ENCODE measurements at places on chromosomes 6 and 20.

GRCh38 chr20:6877633-6878032 is 110.1 kb downstream of the BMP2 start:
- no peak for DNase-seq
- no peaks in the 10 kb centered on the region for H3K4me1 ChIP-seq
- no peaks in the 10 kb centered on the region for H3K27me3 ChIP-seq
- no peaks in the 10 kb centered on the region for H3K36me3 ChIP-seq

- peaks cover 8% of the 10 kb centered on the region for H3K27me3 ChIP-seq
- H3K27ac ChIP-seq = peak overlapping the region; percentile 88
- H3K4me1 ChIP-seq = peaks cover 19% of the 10 kb centered on the region
Measured at GRCh38 chr6:155050311-155050710, 55.2 kb downstream of the TIAM2 start.

DNA sequence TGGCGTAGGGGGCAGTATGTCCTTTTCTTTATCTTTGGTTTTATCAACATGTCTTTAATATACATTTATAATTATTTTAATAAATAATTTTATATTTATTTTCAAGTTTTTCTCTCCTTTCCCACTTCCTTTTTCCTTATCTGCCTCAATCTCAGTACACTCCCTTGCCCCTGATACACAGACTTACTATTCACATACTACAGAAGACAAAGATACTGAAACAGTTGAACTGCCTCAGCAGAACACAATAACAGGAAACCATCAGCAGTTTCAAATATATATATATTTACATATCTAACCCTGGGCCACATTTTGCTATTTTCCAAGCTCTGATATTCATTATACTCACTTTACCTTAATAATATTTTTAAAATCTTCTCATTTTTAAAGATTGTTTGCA is 19.8 kb downstream of the IBTK start:
- peaks cover 5% of the 10 kb centered on the region for H3K4me1 ChIP-seq
- DNase-seq = no peak
- H3K4me3 ChIP-seq = no peak overlapping the region
- H3K27me3 ChIP-seq = no peaks in the 10 kb centered on the region
- H3K36me3 ChIP-seq = peaks cover 32% of the 10 kb centered on the region

DNA sequence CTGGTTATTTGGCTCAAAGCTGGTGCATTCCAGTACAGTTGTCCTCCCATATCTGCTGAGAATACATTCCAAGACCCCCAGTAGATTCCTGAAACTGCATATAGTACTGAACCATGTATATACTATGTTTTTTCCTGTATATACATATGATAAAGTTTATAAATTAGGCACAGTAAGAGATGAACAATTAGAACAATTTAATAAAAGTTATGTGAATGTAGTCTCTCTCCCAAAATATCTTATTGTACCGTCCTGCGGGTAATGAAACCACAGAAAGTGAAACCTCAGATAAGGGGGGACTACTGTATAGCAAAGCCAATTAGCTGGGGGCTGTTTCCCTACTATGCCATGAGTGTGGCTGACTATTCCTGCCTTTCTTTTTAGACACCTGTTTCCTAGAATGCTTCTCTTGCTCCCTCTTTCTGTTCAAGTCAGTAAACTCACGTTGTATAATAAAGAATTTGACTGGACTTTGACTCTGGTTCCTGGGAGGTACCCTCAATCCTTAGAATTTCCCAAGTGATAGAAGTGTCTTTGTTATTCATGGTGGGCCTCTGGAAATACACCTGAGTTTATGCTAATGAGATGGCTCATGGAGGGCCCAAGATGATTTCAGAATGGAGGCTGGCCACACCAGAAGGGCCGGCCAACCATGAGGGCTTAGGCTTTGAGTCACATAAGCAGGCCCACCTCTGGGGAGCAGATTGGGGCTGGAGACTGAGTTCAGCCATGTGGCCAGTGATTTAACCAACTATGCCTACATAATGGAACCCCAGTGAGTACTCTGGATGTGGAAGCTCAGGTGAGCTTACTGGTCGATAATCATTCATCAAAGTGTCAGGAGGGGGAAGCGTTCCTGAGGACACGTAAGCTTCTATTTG is 689 bp upstream of the BLOC1S5 start:
- H3K27ac ChIP-seq = peak overlapping the region; percentile 95
- peak; percentile 29 for DNase-seq
- peaks cover 12% of the 10 kb centered on the region for H3K36me3 ChIP-seq
- no peaks in the 10 kb centered on the region for H3K27me3 ChIP-seq

DNA sequence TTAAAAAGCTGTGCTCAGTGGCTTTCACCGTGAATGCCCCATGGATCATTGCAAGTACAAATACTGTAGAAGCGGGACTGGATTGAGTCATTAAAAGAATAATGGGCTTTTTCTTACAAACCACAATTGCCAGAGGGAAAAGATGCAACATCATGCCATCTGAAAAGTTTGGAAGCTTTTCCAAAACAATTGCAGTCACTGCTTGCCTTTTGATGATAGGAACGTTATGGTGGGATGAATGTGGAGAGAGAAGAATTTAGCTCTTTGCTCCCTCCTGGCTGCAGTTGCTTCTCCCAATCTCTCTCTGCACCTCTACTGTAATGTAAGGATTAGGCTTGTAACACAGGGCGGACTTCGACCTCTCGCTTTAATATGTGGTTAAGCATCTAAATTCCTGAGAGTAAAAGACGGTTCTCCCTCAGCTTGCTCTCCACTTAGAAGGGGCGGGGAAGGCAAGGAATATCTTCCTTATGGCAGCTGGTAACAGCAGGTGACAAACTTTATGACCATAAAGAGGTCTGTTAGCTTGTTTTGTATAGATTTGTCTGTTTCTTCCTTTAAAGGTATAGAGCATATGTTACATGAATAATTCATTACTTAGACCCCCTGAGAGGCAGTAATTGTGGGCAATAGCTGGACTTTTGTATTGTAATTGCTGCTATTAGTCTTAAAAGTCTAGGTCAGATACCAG is 376.1 kb downstream of the UTRN start:
- no peak for DNase-seq
- H3K36me3 ChIP-seq = no peaks in the 10 kb centered on the region
- H3K27ac ChIP-seq = no peak overlapping the region
- peaks cover 66% of the 10 kb centered on the region for H3K4me1 ChIP-seq
- no peaks in the 10 kb centered on the region for H3K27me3 ChIP-seq
- no peak overlapping the region for H3K4me3 ChIP-seq

- H3K36me3 ChIP-seq = no peaks in the 10 kb centered on the region
- H3K27me3 ChIP-seq = no peaks in the 10 kb centered on the region
- no peak overlapping the region for H3K27ac ChIP-seq
- peaks cover 16% of the 10 kb centered on the region for H3K4me1 ChIP-seq
- H3K4me3 ChIP-seq = no peak overlapping the region
Measured at GRCh38 chr6:106223300-106223930, 102.1 kb downstream of the ATG5 start.

DNA sequence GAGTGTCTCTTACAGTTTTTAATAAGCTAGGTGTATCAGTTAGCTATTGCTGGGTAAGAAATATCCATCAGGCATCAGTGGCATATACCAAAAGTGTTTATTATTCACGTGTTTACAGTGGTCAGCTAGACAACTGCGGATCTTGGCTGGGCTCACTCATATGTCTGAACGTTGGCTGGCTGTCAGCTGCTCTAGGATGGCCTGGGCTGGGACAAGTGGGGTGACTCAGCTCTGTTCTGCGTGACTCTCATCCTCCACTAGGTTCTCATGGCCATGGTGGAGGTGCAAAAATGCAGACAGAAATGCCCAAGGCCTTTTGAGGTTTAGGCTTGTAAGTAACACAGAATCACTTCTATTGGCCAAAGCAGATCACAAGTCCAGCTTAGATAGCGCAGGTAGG is 22.0 kb downstream of the ZNF341 start:
- H3K27ac ChIP-seq = no peak overlapping the region
- peaks cover 30% of the 10 kb centered on the region for H3K36me3 ChIP-seq
- no peak for DNase-seq
- no peaks in the 10 kb centered on the region for H3K27me3 ChIP-seq
- no peak overlapping the region for H3K4me3 ChIP-seq

DNA sequence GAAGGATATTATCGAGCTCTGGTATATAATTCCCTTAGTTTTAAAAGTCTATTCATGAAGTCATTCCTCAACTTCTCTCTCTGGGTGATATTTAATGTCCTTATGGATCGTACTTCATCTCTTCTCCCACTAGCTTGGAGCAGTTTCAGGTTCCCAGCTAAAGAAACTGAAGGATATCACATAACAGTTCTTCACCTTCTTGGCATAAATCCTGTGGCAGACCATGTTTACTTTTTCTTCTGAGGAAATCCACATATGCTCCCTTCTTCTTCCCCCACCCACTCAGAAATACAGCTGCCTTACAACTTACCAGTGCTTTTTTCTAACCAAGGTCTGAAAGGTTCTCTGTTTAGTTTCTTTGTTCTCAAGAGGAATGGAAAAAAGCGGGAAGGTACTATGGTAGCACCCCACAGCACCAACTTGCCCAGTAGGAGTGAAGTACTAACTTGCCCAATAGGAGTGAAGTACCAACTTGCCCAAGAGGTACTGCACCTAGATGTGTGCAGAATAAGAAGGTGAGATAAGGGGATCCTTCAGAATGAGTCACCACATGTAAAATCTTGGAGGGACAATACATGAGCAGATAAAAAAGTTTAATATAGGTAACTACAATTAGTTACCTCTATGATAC is 53.1 kb downstream of the TSPYL4 start:
- H3K4me1 ChIP-seq = peaks cover 4% of the 10 kb centered on the region
- DNase-seq = no peak
- H3K4me3 ChIP-seq = no peak overlapping the region

- no peak for DNase-seq
- no peak overlapping the region for H3K4me3 ChIP-seq
- no peaks in the 10 kb centered on the region for H3K36me3 ChIP-seq
- H3K4me1 ChIP-seq = peaks cover 5% of the 10 kb centered on the region
- no peak overlapping the region for H3K27ac ChIP-seq
- H3K27me3 ChIP-seq = no peaks in the 10 kb centered on the region
Measured at GRCh38 chr6:52590152-52590891, 13.5 kb upstream of the TRAM2 start.

- no peak overlapping the region for H3K27ac ChIP-seq
- peaks cover 3% of the 10 kb centered on the region for H3K27me3 ChIP-seq
- no peak overlapping the region for H3K4me3 ChIP-seq
- H3K4me1 ChIP-seq = no peaks in the 10 kb centered on the region
- no peaks in the 10 kb centered on the region for H3K36me3 ChIP-seq
- DNase-seq = no peak
Measured at GRCh38 chr6:165968408-165968807, 199.2 kb downstream of the TBXT start.

GRCh38 chr6:100823041-100823440 is 58.1 kb downstream of the ASCC3 start:
- DNase-seq = no peak
- no peaks in the 10 kb centered on the region for H3K27me3 ChIP-seq
- H3K27ac ChIP-seq = no peak overlapping the region

DNA sequence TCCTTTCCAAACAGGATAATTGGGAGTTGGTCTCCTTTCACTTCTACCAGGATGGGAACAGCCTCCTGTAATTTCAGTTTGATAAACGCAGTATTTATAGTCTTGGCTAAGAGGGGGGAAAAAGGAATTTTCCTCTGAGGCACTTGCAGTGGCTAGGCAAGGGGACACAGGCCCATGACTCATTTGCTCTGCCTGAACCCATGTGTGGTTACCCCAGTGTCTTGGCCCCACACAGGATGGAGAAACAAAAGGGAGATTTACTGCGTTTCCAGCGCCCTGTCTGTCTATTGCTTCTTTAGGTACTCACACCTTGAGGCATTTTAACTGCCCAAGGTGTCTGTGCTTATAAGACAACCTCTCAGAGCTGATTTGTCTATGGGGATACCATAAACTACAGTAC is 74.8 kb upstream of the NEDD9 start:
- peak overlapping the region; percentile 53 for H3K27ac ChIP-seq
- peaks cover 38% of the 10 kb centered on the region for H3K4me1 ChIP-seq
- DNase-seq = peak; percentile 37
- no peak overlapping the region for H3K4me3 ChIP-seq
- no peaks in the 10 kb centered on the region for H3K27me3 ChIP-seq

- DNase-seq = no peak
- no peak overlapping the region for H3K4me3 ChIP-seq
- no peak overlapping the region for H3K27ac ChIP-seq
Measured at GRCh38 chr6:24428615-24429014, 25.9 kb downstream of the MRS2 start.

GRCh38 chr20:39245685-39246311 is 283.7 kb downstream of the DHX35 start:
- no peaks in the 10 kb centered on the region for H3K27me3 ChIP-seq
- H3K27ac ChIP-seq = no peak overlapping the region
- H3K4me1 ChIP-seq = peaks cover 14% of the 10 kb centered on the region
- H3K4me3 ChIP-seq = no peak overlapping the region

GRCh38 chr6:7624796-7625710 is 35.1 kb downstream of the SNRNP48 start:
- H3K27ac ChIP-seq = no peak overlapping the region
- H3K36me3 ChIP-seq = no peaks in the 10 kb centered on the region
- H3K4me1 ChIP-seq = no peaks in the 10 kb centered on the region
- H3K27me3 ChIP-seq = peaks cover 8% of the 10 kb centered on the region
- no peak overlapping the region for H3K4me3 ChIP-seq
- DNase-seq = no peak

DNA sequence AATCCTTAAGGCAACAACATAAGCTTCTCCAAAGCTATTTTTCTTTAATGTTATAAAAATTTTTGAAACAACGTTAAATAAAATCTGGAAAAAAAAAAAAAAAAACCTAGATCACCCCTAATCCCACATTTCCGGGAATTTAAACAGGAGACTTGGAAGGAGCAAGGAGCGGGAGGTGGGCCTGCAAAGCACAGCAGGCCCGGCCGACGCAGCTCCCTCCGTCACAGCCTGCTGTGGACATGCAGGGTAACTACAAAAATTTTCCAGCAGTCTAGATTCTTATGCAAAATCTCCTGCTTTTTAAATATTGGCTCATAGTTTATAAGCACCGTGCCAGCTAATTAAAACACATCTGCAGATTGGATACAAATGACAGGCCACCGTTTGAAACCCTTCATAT is 23.5 kb downstream of the FOXF2 start:
- H3K4me1 ChIP-seq = no peaks in the 10 kb centered on the region
- H3K27me3 ChIP-seq = peaks cover 8% of the 10 kb centered on the region
- no peak overlapping the region for H3K27ac ChIP-seq
- DNase-seq = no peak

GRCh38 chr6:14975471-14975817 is 270.4 kb upstream of the JARID2 start:
- no peak overlapping the region for H3K4me3 ChIP-seq
- H3K27ac ChIP-seq = no peak overlapping the region
- H3K36me3 ChIP-seq = no peaks in the 10 kb centered on the region
- peak; percentile 4 for DNase-seq
- H3K27me3 ChIP-seq = no peaks in the 10 kb centered on the region

- H3K27ac ChIP-seq = no peak overlapping the region
- no peaks in the 10 kb centered on the region for H3K4me1 ChIP-seq
- H3K27me3 ChIP-seq = no peaks in the 10 kb centered on the region
- no peak for DNase-seq
Measured at GRCh38 chr20:37881601-37882343, 21.2 kb upstream of the VSTM2L start.

- DNase-seq = no peak
- peaks cover 40% of the 10 kb centered on the region for H3K4me1 ChIP-seq
- H3K27ac ChIP-seq = no peak overlapping the region
- no peaks in the 10 kb centered on the region for H3K36me3 ChIP-seq
Measured at GRCh38 chr20:53734006-53734688, 140.5 kb upstream of the ZNF217 start.

- H3K4me3 ChIP-seq = no peak overlapping the region
- H3K27ac ChIP-seq = peak overlapping the region; percentile 65
- H3K4me1 ChIP-seq = peaks cover 26% of the 10 kb centered on the region
- H3K36me3 ChIP-seq = peaks cover 59% of the 10 kb centered on the region
Measured at GRCh38 chr6:150894935-150895552, 29.5 kb downstream of the MTHFD1L start.

- H3K27me3 ChIP-seq = no peaks in the 10 kb centered on the region
- H3K4me3 ChIP-seq = no peak overlapping the region
- no peak for DNase-seq
- H3K4me1 ChIP-seq = peaks cover 38% of the 10 kb centered on the region
- no peak overlapping the region for H3K27ac ChIP-seq
Measured at GRCh38 chr6:45154679-45155078, 173.5 kb upstream of the RUNX2 start.
